Activated CD4-positive, CD25-positive, alpha-beta regulatory T cell (primary cell): ENCODE measurements at places on chromosomes 7 and 10.

DNA sequence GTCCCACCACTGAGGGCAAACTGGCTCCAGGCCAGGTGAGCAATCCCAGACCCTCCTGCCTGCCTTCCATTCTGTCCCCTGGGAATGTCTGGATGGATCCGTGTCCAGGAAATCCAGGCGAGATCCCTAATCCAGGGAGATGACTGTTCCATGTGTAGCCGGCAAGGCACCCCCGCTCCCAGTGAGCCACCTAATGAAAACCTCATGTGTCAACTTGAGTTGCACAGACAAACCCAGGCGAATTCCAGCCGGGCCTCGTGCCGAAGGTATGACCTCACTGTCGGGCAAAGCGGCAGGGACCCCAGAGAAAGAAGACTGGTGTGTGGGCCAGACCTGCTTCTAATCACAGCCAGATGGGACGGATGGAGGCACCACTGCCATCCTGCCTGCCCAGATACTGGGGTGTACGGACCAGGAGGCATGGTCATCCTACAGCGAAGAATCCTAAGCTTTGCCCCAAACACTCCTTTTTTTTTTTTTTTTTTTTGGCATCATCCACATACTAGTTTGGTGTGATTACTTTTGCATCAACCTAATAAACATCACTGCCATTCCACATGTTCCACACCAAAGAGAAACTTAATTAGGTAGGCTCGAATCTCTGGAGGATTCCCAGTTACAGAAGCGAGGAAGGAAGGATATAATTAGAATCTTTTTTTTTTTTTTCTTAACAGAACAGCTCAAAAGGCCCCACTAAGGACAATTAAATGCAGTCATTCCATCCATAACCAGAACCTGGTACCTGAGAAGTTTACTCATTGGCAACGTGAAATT lies 313.1 kb downstream of the CALN1 start:
- no peak for DNase-seq

DNA sequence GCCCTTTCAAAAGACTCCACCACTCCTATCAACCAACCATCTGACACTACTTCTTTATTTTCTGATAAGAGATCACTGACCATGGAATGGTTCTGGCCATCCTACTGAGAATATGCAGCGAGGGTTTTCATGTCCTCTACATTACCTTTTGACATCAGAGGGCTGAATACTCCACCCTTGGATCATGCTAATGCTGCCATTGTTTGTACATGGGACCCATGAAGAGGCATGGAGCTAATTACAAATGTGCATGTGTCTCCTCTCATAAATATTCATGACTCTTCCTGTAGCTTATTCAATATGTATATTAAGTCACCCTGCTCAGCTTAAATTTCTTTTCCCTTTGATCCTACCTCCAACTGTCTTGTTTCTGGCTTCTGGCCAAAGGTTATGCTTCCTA lies 1065.8 kb upstream of the GHITM start:
- DNase-seq: no peak

DNA sequence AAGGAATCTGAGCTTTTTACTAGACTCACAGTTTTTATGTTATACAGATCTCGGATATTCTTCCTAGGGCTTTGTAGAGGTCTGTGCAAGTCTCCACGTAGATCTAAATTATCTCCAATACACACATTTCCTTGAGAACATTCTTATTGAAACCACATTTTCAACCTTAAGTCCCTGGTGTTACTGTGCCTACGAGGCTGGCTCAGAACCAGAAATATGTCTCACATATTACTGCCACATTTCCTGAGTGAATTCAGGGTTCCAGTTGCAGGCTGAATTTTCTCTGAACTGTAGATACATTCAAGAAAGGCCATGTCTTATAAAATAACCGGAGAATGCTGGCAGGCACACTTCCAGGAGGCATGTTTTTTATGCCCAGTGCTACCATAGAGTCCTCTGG lies 46.5 kb downstream of the INHBA start:
- DNase-seq: no peak

GRCh38 chr7:110027385-110027784 lies 1063.5 kb upstream of the LRRN3 start:
- DNase-seq: no peak
